Subcutaneous preadipocyte (primary cell): ENCODE measurements at places on chromosomes 7 and 10. TPM values are rescaled to one million over a fixed set of nuclear protein-coding genes. Genes with fewer than 3 reads are reported as not detected.

The PALS2 gene
- total RNA-seq = 26.2 and 29.8 TPM in 2 replicates

The PPP1R9A gene
- total RNA-seq = under 0.01 and 0.39 TPM in 2 replicates

The AGR3 gene
- not detected in 2 replicates for total RNA-seq

The ENO4 gene
- total RNA-seq = under 0.01 TPM in 1 of 2 replicates, not detected in the other

The LLCFC1 gene
- not detected in 2 replicates for total RNA-seq

The PDGFA gene
- total RNA-seq = 1.4 and 1.8 TPM in 2 replicates

The C10orf105 gene
- total RNA-seq = under 0.01 and 0.20 TPM in 2 replicates

The PPP1R17 gene
- total RNA-seq = not detected in 2 replicates

The GPR146 gene
- total RNA-seq = 0.78 and 2.6 TPM in 2 replicates

The DKK1 gene
- total RNA-seq = 55.9 and 92.1 TPM in 2 replicates

The ZNF438 gene
- total RNA-seq = 7.8 and 8.1 TPM in 2 replicates

The OGDHL gene
- 0.59 TPM in 1 of 2 replicates, not detected in the other for total RNA-seq
